ENCODE measurements at places on chromosomes 3 and 15.

DNA sequence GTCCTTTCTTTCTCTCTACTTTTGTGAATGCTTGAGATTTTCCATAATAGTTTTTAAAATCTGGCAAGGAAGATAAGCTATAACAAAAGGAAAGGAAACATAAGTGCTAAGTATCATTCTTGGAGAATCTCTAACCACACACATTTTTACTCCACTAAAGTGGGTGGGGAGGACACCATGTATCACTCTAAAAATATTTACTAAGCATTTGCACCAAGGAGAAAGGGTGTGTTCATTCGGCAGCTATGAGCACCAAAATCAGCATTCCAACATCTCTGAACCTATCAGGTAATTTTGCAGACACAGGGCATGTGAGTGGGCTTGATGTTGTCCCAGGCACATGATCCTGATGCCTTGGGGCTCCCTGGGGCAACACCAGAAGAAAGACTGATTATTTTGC, 5.5 kb downstream of the B4GALT4 start:
- DNase-seq, result no peak

GRCh38 chr3:158713094-158713499, 19.2 kb downstream of the RARRES1 start:
- DNase-seq, result peak; percentile 96

DNA sequence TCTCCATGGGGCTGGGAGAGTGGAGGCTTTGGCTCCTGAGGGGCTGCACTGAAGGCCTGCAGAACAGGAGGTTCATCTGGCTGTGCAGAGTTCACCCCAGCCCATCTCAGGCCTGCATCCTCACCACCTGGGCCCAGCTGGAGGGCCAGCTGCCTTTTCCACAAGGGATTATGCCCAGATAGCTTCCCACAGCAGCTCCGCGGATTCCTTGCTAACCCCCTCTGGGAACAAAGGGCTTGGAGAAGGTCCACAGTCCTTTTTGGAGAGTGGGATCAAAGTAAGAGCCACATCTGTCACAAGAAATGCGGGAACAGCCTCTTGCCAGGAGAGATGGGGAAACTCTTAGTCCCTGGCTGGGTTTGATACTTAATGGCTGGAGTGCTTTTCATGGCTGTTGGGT, 164.7 kb upstream of the RGMA start:
- no peak for DNase-seq

DNA sequence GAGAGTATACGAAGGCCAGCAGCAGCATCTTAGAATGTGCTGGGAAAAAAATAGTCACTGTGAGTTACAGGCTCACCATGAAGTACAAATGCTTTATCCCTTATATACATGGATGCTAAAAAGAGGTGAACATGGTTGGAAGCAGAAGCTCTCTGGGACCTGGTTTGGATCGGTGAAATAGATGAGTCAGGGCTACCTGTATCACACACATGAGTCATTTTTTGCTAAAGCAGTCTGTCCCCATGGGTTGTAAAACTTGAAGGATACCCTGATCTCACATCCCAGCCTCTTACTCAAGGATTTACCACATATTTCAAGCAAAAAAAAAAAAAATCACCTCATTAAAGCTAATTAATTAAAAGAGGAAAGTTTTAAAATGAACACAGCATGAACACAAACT, 6.9 kb upstream of the SERPINI2 start:
- DNase-seq, result no peak

GRCh38 chr3:22671848-22672247, 531.3 kb upstream of the UBE2E2 start:
- DNase-seq, result peak; percentile 31

DNA sequence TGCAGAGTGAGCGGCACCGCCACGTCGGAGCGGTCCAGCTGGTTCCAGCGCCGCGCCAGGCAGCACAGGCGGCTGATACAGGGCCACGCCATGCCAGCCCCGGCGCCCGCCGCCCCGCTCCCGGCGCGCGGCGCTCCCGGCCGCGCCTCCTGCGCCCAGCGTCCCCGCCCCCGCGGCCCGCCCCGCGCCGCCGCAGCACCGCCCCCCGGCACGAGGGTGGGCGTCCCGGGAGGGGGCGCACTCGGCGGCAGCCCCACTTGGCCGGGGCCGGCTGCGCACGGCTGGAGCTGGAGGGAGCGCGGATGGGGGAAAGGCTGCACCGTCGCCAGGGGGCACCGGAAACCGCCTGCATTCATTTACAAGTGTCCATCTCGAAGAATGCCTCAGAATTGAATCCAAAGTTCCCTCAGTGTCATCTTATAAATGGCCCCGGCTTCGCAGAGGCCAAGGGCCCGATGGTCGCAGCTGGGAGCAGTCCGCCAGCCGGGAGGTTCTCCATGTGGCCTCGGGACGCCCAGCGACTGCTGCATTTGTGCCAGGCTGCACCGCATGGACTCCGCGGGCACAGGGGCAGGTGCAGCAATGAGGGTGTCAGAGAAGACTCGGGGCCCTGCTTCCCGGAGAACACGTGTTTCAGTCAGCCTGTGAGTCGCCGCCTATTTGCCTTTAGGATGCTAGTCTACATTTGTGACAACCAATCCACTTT, at the start of gene MAP6D1:
TSS of gene MAP6D1 (minus strand) at position 122 of the 706 bp plus-strand sequence. CDS start at position 92, 30 bp downstream.
- peak; percentile 58 for DNase-seq

- DNase-seq, result no peak
Measured at GRCh38 chr15:62400778-62401177, 235.7 kb upstream of the C2CD4B start.

- DNase-seq, result no peak
Measured at GRCh38 chr3:186079925-186080324, 29.0 kb downstream of the ETV5 start.

DNA sequence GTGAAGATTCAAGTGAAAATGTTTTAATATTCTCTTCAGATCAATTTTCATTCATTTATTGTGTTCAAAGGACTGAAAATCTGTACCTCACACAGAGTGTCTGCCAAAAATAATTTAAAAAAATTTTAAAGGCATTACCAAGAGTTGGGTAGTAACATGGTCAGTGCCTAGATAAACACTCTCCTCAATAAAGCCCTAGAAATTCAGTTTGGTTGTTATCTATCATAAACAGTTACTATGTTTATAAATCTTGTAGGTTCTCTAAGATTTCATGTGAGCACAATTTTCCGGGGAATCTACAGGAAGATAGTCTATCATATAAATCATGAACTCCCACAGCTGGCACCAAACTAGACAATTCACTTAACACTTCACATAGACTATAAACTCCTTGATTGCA, 128.6 kb downstream of the GSK3B start:
- peak; percentile 30 for DNase-seq

- no peak for DNase-seq
Measured at GRCh38 chr3:153463895-153464294, 301.9 kb downstream of the RAP2B start.

- no peak for DNase-seq
Measured at GRCh38 chr3:24853685-24854490, 359.2 kb upstream of the THRB start.

DNA sequence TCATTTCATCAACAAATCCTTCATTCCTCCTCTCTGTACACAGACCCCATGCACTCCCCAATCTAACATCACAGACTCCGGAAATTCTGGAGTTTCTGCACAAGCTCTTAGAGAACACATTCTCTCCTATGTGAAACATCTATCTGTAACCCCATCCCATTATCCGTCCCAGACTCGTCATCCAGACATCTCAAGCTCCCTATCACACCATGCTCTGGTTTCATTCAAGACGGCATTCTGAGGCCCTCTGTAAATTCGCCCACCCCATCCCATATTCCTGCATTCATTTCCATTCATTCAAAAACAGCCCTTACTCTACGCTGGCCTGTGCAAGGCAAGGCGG, 575 bp downstream of the LEO1 start:
- DNase-seq, result peak; percentile 23

DNA sequence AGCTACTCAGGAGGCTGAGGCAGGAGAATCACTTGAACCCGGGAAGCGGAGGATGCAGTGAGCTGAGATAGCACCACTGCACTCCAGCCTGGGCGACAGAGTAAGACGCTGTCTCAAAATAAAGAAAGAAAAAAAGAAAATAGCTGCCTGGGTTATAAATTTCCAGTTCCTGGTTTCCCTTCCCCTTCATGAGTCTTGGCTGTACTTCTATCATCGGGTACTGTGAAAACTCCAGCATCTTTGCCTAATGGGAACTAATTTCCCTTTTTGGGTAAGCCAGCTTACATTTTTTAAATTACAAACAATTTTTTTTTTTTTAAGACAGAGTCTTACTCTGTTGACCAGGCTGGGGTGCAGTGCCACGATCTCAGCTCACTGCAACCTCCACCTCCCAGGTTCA, 15.0 kb downstream of the DENND4A start:
- DNase-seq, result no peak

GRCh38 chr3:66303491-66303901, 82.7 kb downstream of the SLC25A26 start:
- no peak for DNase-seq

DNA sequence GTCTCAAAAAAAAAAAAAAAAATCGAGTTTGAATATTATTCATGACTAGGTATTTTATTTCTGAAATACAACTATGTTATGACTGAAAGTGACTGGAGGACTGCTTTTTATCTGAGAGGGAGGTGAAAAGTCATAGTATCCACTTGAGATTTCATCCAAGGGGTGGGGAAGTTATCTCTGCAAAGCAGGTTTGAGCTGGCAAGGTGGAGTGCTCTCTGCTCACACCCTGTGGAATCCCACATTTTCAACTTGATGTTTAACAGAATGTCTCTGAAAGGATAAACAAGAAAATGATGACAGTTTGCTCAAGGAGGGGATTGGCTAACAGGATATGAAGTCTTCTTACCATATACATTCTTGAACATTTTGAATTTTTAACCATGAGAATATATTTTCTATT, 27.3 kb upstream of the SEC62 start:
- DNase-seq, result peak; percentile 93

DNA sequence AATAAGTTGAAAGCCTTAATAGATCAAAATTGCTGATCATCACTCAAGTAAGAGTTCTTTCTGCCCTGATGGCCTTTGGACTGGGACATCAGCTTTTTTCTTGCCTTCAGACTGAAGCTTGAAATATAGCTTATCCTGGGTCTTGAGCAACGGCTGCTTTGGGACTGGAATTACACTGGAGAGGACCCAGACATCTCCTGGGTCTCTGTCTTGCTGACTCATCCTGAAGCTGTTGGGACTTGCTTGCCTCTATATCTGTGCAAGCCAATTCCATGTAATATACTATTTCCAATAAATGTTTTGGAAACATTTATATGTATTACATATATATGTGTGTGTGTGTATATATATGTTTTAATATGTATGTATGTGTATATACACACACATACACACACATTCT, 260.2 kb downstream of the PDZRN3 start:
- no peak for DNase-seq

DNA sequence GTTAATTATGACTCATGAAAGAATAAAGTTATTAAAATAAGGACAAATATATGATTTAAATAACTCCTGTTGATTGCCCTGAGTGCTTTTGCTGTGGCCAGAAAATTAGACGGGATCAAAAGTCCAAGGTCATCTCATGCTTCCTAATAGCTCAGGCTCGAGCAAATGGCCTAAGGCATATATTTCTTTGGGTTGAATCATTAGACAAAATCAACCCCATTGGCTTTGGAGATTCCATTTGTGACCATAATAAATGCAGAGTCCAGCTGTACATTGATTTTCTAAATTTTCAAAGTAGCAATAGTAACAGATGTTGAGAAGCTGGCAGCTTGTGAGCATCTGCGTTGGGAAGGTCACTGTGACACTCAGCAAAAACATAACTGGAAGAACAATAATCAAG, 464.5 kb upstream of the TGFBR2 start:
- DNase-seq, result no peak

GRCh38 chr3:196620161-196620604, 19.3 kb upstream of the NRROS start:
- DNase-seq, result peak; percentile 75

DNA sequence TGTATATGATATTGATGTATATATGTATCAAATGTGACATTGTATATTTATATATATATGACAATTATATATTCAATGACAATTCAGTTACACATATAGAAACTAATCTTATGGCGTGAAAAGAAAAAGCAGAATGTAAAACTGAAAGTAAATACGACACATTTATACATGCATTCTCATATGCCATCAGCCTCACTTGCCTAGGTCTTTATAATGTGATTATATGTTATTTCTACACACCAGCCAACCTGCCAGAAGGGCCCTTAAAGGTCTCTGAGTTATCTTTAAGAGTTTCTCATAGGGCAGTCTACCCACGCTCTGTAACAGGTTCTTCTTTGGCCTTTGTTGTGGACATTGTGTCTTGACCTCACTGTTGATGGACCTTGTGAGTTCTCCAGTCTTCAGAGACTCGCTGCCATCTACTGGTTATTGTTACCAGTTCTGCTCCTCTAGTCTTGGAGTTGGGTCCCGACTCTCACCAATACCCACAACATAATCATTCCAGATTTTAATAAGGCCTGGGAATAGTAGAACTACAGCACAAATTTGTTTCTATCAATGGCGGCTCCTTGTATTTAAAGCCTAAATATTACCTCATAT, 371.5 kb upstream of the GOLIM4 start:
- DNase-seq, result peak; percentile 46

GRCh38 chr3:53236112-53236841, 19.5 kb downstream of the TKT start:
- peak; percentile 81 for DNase-seq

DNA sequence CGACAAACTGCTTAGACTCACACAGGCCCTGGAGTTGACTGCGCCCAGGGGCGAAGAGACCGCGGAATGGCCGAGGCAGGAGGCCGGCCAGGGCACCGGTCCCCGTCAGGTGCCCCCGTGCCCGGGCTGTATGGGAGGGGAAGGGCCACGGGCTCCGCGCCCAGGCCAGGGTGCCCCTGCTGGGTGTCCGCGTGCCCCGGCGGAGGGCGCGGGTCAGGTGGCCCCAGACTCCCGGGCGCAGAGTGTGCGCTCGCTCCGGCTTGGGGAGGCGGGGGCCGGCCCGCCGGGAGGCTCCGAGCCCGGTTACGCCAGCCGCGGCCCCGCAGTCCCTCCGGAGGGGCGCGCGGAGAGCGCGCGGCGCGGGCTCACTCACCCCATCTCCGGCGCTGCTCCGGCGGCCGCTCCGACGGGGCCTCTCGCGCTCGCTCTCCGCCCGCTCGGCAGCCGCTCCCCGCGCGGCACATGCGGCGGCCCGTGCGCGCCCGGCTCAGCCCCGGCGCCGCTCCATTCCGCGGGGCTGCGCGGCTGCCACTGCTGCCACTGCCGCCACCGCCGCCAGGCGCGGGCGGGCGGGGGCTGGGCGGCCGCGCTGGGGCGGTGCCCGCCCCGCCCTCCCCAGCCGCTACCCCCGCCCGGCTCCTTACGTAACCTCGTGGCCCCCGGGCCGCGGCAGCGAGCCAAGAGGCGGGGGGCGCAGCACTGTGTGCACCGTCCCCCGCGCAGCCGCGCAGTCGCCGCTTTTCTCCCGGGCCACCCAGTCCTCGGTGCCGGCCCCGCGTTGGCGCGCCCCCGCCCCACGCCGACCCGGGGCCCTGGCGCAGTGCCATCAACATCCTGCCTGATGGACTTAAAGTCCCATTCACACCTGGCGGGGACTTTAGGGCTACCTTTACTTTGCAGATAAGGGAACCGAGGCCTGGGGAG, at the start of gene HOMER2:
TSS of gene HOMER2 (minus strand) at position 563 of the 924 bp plus-strand sequence. CDS start at position 378, 185 bp downstream.
- peak; percentile 25 for DNase-seq

GRCh38 chr15:52050416-52050815, 31.4 kb downstream of the MAPK6 start:
- DNase-seq, result no peak

Data from hematopoietic multipotent progenitor cell treated with erythropoietin and hydrocortisone succinate and interleukin-3 and kit ligand, for 8 days (in vitro differentiated cells).